ENCODE measurements at places on chromosomes 6 and 20. TPM values are rescaled to one million over a fixed set of nuclear protein-coding genes. Genes with fewer than 3 reads are reported as not detected.

DNA sequence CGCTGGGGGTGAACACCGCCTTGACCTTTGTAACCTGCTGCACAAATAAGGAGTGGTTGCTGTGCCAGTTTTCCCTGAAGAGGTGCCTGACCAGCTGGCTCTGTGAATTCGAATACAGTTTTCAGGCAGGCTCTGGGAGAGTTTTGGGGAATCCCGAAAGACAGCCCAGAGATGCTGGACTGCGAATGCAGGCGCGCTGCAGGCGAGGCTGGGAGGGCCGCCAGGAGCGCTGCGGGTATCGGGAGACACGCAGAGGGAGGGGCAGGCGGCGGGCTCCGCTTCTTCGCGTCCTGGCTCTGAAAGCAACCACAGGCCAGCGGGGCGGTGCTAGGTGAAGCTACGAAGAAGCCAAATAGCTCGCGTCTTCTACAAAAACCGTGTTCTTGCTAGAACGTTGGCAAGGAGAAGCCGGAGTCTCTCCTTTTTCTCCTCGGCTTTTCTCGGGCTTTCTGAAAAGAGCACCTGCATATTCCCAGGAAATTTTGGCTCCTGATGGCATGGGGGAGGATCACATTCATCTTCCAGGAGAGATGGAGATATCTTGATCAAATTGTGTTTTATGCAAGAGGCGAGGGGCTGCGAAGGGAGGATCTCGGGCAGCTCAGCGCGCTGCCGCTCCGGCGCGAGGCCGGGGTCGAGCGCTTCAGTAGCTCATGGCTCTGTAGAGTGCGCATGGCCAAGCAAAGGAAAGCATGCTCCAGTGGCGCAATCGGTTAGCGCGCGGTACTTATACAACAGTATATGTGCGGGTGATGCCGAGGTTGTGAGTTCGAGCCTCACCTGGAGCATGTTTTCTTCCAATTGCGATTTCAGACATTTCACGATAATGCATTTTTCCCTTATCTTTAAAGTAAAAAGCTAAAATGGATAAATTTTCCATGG is 158.1 kb upstream of the ZNF184 start:
- peak overlapping the region; percentile 85 for H3K4me3 ChIP-seq
- no peaks in the 10 kb centered on the region for H3K4me1 ChIP-seq
- DNase-seq = peak; percentile 79
- peaks cover 19% of the 10 kb centered on the region for H3K36me3 ChIP-seq
- H3K27me3 ChIP-seq = no peaks in the 10 kb centered on the region
- peak overlapping the region; percentile 73 for H3K27ac ChIP-seq

GRCh38 chr20:9281803-9282202 is 212.9 kb downstream of the PLCB4 start:
- H3K27me3 ChIP-seq = no peaks in the 10 kb centered on the region
- H3K4me3 ChIP-seq = no peak overlapping the region
- no peak for DNase-seq
- no peaks in the 10 kb centered on the region for H3K36me3 ChIP-seq
- peaks cover 7% of the 10 kb centered on the region for H3K4me1 ChIP-seq
- no peak overlapping the region for H3K27ac ChIP-seq

GRCh38 chr20:50376888-50377459 is 133.2 kb upstream of the PTPN1 start:
- H3K27ac ChIP-seq = peak overlapping the region; percentile 63
- H3K27me3 ChIP-seq = no peaks in the 10 kb centered on the region
- DNase-seq = peak; percentile 77
- H3K4me1 ChIP-seq = peaks cover 65% of the 10 kb centered on the region
- H3K4me3 ChIP-seq = no peak overlapping the region
- H3K36me3 ChIP-seq = no peaks in the 10 kb centered on the region

DNA sequence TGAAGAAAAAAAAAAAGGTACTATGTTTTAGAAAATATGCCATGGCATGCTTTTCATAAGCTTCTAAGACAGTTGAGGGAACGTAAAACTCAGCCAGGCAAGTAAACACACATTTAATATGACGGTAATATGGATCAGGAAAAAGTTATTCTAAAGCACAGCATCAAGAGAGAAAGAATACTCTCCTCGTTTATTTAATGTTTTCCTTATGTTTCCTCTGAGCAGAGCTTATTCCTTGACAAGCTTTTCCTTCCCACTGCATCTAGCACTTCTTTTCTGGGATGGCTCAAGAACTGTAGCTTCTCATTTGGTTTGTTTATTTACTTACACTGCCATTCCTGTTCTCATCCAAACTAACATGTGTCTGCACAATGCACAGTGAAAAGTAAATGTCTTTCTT is 2.7 kb upstream of the RSPO3 start:
- no peak overlapping the region for H3K4me3 ChIP-seq
- peaks cover 95% of the 10 kb centered on the region for H3K27me3 ChIP-seq
- no peaks in the 10 kb centered on the region for H3K4me1 ChIP-seq
- no peak for DNase-seq
- H3K27ac ChIP-seq = no peak overlapping the region

DNA sequence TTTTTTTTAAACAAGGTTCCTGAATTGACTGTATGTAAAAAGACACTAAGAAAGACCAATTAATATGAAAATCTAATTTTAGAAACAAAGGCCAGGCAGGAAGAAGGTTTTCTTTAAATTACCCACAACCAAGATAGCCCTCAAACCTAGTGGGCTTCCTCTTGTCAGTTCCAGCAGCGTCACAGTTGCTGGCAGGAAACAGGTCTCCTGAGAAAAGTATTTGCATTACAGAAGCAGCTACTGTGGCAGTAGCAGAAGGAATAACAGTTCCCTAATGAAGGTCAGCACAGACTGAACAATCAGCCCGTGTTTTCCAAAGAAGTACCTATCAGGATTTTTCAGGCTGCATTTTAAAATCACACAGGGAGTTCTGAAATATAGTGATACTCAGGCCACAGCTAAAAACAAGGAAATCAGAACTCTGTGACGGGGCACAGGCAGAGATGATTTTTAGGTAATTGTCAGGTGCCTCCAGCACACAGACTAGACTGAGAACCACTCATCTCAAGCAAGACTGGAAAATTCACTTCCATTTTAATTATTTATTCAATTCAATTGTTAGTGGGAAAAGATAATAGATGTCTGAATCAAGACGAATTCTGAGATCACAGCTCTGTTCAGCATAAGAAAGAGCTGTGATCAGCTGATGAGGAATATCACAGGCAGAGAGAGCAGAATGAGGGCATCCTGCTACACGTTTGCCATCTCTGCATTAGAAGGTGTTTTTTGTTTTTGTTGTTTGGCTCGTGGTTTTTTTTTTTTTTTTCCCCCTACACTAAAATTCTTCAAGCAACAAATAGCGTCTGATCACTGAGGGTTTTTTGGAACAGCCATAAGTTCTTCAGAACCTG is 230.5 kb upstream of the KHDRBS2 start:
- H3K4me1 ChIP-seq = no peaks in the 10 kb centered on the region

DNA sequence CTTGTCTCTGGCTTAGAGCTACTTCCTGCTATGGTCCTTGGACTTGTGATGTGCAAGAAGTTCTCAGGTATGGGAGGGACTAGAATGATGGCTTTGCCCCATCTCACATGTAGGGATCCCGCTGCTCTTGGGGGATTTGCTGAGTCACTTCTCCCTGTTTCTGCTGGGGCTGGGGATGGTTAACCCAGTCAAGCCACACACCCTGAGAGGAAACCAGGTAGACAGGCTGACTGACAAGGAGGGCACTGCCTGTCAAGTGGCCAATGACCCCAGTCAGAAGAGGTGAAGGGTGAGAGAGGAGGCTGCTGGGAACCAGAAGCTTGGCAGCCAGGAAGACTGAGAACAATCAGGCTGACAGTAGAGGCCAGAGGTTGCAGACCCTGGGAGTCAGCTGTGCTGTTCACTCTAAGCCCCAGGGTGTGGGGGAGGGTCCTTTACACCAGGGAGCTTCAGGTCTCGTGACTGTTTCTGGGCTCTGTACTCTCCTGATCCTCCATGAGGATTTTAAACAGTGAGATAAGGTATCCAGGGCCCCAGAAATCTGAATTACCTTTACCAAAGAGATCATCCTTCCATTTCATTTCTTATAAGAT is 34.6 kb downstream of the HLA-F start:
- no peaks in the 10 kb centered on the region for H3K27me3 ChIP-seq
- no peak overlapping the region for H3K27ac ChIP-seq
- H3K4me1 ChIP-seq = peaks cover 29% of the 10 kb centered on the region
- no peak for DNase-seq
- H3K36me3 ChIP-seq = no peaks in the 10 kb centered on the region
- H3K4me3 ChIP-seq = no peak overlapping the region

The IPCEF1 gene
- total RNA-seq = not detected

The MCCD1 gene
- total RNA-seq = not detected

The SCAND1 gene
- 54.6 TPM for total RNA-seq

All from MCF 10A (cell line).